ENCODE measurements at places on chromosomes 3 and 15.

DNA sequence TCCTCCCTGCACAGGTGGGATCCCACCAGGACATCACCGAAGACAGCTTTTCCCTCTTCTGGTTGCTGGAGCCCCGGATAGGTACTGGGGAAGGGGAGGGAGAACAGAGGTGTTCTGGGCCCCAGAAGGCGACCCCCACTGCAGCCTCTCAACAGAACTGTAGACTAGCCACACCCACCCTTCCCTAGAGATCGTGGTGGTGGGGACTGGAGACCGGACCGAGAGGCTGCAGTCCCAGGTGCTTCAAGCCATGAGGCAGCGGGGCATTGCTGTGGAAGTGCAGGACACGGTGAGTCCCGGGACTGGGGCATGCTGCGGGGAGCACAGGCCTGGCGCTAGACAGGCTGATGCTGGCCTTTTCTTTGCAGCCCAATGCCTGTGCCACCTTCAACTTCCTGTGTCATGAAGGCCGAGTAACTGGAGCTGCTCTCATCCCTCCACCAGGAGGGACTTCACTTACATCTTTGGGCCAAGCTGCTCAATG is 809 bp downstream of the NDUFAF3 start:
- DNase-seq: no peak

DNA sequence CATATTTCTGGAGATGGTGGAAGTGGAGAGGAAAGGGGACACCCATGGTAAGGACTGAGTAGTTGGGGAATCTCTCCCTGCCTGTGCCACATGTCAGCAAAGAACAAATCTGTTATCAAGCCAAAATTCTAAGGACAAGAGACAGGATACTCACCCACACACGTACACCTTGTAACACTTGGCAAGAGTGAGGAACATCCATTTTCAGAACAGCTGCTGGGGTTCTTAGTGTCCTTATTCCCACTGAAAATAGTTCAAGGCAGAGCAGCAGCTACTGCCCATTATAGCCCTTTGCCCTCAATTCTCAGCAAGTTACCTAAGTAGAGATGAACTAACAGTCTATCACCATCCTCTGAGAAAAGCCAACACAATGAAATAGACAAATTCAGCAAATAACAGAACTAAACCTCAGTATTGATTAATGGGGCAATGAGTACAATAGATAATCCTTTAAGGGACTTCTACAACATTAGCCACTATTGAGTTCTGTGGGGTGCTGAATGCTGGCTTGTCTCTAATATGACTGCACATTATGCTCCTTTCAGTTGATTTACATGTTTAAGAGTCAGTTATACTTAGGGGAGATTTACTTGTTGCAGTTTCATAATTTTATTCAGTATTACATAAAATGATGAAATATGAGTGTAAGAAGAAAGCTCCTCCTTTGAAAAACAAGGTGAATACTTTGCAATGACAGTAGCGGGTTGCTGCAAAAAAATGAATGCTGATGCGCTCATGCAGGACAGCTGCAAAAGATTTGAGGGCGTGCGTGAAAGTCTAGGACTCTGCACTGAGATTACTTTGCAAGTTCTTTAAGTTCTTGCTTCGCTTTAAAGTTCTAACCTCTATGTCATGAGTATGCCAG is 22.4 kb downstream of the SENP5 start:
- no peak for DNase-seq

DNA sequence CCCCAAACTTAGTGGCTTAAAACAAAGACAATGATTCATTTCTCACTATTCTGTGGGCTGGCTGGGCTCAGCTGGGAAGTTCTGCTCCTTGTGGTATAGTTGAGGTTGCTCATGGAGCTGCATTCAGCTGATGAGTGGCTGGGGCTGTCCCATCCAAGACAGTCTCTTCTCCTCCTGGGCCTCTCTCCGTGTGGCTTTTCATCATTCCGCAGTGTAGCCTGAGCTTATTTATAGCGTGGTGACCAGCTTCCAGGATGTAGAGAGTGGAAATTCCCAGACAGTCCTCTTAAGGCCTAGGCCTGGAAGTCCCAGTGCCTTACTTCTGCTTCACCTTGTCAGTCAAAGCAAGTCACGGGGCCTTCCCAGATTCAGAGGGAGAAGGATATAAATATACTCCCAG is 136.7 kb upstream of the DAZL start:
- no peak for DNase-seq

DNA sequence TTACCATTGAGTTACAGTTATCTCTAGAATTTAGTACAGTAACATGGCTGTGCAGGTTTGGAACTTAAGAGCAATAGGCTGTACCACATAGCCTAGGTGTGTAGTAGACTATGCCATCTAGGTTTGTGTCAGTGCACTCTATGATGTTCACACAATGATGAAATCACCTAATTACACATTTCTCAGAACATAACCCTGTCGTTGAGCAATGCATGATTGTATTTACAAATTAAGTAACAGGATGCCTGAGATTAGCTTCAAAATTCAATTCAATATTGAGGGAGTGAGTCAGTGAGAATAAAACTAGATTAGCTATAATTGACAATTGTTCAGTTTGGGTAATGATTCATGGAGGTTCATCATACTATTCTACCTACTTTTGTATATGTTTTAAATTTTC is 633.8 kb downstream of the IGSF11 start:
- no peak for DNase-seq

DNA sequence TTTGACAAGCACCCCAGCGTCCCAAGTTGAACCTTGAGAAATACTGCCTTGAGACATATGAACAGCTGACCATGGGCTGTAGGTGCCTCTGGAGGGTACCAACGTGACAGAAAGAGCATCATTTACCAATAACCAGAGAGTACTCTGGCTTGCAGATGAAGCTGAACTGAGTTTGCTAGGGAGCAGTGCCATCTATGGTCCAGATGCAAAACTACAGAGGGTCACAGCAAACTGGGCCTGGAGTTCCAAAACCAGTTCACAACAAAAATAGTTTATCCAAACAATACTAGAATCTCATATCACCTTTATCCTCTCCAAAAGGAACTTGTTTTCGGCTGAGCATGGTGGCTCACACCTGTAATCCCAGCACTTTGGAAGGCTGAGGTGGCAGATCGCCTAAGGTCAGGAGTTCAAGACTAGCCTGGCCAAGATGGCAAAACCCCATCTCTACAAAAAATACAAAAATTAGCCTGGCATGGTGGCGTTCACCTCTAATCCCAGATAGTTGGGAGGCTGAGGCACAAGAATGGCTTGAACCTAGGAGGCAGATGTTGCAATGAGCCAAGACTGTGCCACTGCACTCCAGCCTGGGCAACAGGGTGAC is 69.3 kb downstream of the CHAC1 start:
- DNase-seq: peak; percentile 3

- no peak for DNase-seq
Measured at GRCh38 chr3:188435266-188435665, 281.3 kb downstream of the LPP start.

DNA sequence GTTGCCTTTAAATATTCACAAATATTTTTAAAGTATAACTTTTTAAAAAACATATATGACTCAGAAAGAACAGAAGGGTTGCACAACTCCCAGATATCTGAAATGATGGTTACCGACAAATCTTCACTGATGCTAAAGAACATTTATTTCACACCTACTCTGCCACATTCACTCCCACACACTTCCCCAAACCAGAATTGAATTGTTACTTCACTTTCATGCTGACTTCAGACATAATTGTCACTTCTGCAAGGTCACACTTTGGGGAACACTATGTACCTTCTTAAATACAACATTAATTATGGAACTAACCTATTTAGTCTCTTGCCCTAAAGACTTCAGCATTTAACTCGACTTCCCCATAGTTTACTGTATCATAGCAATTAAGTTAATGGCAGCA is 795.1 kb downstream of the FHIT start:
- no peak for DNase-seq

GRCh38 chr3:165855581-165855980 is 18.4 kb upstream of the BCHE start:
- DNase-seq: no peak

- no peak for DNase-seq
Measured at GRCh38 chr15:76401285-76401684, 64.7 kb downstream of the ISL2 start.

GRCh38 chr15:73573572-73573971 is 59.6 kb downstream of the NPTN start:
- DNase-seq: no peak

GRCh38 chr3:175274056-175274455 is 414.9 kb downstream of the NAALADL2 start:
- DNase-seq: no peak

DNA sequence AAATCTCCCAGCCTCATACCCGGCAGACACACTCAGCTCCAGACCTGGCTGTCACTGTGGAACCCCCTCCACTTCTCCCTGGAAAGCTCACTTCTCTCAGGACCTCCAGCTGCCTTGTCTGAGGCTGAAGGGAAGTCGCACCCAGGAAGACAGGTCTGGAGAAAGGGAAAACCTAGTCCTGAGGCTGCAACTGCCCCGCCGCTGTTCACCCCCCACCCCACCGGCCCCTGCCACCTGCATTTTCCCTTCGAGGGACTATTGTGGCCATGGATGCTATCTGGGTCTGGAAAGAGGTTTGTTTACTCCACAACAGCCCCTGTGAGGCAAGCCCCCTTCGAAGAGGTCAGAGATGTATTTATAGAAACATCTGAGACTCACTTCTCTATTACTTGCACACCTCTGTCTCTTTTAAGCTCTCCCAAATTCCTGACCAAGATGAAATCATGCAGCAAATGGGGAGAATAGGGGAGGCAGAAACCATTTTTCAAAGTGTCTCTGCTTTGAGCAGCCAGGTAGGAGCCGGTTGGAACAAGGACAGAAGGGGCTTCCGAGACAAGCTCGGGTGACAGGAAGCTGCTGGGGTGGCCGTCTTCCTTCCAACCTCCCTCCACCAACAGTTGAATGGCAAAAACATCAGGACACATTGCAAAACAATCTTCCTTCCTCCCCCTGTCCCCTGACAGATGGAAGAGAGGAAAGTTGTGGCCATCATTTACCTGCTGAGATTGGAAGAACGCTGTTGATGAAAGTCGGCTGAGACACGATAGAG is 518 bp downstream of the COLQ start:
- no peak for DNase-seq

Data from T-helper 9 cell (primary cell).